Hippocampal formation (tissue), 2 donors: ENCODE measurements at places on chromosomes 7 and 10.

GRCh38 chr7:102322202-102322715 is 34.0 kb downstream of the SPDYE6 start:
- no peak for DNase-seq

GRCh38 chr7:47953822-47954221 is 5.6 kb upstream of the PKD1L1 start:
- DNase-seq = no peak

- DNase-seq = no peak
Measured at GRCh38 chr10:36676321-36676720, 449.1 kb upstream of the ANKRD30A start.

- no peak for DNase-seq
Measured at GRCh38 chr7:26681819-26682418, 182.5 kb downstream of the SKAP2 start.

GRCh38 chr10:44233561-44234482 is 151.1 kb downstream of the CXCL12 start:
- DNase-seq = no peak

GRCh38 chr10:127909716-127910463 is 3.0 kb downstream of the PTPRE start:
- DNase-seq = no peak

DNA sequence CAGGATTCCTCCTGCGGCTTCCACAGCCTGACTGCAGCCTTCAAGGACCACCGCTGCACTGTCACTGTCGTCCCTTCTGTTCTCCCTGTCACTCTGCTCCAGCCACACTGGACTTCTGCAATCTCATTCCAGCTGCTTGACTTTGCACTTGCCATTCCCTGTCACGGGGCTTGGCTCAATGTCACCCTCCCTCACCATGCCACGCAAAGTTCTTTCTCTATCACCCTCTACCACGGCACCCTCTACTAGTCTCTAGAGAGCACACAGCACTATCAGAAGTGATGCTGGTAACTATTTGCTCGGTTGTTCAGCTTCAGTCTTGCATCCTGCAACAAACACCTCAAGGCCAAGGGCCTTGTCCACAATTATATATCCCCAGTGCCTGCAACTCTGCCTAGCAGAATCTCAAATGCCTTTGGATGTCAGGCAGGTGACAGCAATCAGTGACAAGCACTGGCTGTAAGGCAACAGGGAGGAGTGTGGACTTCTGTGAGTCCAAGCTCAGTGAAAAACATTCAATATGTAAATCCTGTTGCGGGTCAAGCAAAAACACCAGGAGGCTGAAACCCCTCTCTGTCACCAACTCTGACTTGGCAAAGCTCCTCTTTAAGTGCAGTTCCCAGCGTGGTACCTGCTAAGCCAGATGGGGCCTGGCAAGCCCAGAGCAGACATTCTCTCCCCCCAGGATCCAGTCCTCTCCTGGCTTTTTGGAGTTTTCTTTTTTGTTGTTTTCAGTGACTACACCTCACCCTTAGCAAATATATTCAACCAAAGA is 259.9 kb downstream of the FGFR2 start:
- no peak for DNase-seq

DNA sequence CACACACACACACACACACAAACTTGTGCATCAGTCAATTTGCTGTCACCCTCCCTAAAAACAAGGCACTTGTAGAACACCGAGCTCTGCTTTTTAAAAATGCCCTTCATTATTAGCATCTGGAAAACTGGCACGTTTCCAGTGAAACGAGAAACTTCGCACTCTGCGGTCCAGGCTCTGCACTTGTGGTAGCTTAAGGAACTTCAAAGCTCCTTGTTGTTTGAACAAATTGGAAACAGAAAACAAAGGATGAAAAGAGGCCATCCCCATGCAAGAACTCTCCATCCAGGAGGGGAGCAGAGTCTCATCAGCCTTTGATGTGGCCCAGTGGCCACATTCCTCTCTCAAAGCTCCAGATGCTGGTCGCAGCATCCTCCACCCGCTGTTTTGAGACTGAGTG is 105.1 kb downstream of the C10orf90 start:
- DNase-seq = no peak

GRCh38 chr7:129401967-129402860 is 32.0 kb upstream of the STRIP2 start:
- DNase-seq = no peak

DNA sequence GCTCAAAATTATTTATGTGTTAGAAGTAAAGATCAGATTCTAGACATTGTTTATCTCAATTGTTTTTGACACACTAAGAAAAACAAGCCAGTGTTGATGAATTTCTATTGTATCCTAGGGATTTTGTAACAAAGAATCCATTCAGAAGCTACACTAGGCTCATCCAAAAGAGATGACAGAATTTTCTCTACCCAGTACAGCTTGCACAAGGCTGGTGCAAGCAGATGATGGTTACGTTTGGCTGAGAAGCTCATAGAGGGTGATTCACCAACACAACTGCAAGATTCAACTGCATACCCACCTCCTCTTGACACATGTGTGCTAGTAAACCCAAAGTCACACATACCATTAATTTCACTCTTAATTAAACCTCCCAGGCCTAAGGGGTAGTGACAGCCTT is 20.8 kb downstream of the GRM3 start:
- DNase-seq = peak; percentile 62

- DNase-seq = no peak
Measured at GRCh38 chr7:137544453-137545058, 201.0 kb upstream of the PTN start.

GRCh38 chr7:49866076-49866735 is 92.8 kb downstream of the VWC2 start:
- no peak for DNase-seq

GRCh38 chr10:48811917-48812316 is 127.2 kb downstream of the WDFY4 start:
- DNase-seq = no peak

DNA sequence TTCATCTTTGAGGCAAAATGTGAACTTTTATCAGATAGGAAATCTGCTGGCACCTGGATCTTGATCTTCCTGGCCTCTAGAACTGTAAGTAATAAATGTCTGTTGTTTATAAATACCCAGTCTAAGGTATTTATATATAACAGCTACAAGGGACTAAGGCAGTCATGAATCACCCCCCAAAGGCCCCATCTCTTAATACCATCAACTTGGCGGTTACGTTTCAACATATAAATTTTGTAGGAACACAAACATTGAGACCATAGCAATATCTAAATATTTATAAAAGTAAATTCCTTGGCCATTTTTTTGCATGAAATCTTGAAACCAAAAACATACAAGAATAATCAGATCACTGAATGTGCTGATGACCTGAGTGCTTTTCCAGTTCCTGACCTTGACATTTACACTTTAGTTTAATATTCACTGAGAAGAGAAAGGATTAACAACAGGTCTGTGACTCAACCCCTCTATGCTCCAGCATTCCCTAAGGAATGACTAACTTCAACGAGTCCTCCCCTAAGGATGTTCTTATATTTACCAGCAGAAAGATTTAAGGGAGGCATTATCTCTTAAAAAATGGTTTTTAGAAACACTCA is 1438.5 kb upstream of the CELF2 start:
- DNase-seq = no peak

GRCh38 chr10:11025978-11026377 is 8.3 kb downstream of the CELF2 start:
- no peak for DNase-seq

DNA sequence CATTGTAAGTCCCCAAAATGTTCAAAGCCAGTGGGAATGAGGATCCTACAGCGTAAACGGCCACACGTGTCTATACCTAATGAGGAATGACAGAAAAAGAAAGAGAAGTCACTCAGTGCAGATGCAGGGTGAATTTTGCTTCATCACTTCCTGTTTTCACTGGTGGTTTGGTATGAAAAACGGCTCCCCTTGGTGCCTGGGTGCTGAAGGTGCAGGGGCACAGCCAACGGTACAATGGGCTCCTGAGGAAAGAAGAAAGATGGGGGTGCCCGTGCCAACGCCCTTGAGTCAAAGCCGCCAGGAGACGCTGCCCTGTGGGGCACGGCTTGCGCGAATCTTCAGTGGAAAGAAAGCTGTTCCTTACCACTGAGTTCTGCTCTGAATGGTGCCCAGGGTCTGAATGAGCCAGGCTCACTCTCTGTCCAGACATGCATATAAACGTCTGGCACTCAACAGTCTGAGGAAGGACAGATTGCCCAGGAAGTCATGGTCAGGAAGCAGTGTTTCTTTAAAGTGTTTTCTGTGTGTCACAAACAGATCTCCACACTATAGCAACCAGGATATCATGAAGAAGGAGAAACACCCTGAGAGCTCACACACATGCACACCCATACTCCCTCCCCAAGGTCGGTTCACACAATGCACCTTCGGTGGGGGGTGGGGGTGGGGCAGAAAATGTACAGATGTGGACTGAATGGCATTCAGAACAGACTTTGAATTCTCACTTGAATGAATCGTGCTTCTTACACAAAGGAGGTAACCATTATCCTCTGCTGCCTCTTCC is 105.8 kb downstream of the ELMO1 start:
- no peak for DNase-seq

- no peak for DNase-seq
Measured at GRCh38 chr7:101465131-101465530, 102.5 kb downstream of the COL26A1 start.

DNA sequence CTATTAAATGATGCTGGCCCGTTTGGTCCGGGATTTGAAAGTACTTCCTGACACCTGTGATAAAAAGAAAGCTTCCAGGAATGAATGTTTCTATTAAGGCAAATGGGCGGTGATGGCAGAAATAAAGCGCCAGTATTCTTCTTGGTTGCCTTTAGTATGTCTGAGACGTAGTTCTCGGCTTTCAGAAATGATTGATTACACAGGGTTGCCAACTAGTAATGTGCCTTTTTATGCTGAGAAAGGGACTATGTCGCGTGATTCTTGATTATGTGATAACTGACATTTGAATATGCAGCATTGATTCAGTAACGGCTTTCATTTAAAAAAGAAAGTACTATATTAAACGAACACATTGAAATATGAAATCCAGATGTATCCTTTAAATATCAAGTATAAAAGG is 13.9 kb downstream of the ZRANB1 start:
- no peak for DNase-seq

DNA sequence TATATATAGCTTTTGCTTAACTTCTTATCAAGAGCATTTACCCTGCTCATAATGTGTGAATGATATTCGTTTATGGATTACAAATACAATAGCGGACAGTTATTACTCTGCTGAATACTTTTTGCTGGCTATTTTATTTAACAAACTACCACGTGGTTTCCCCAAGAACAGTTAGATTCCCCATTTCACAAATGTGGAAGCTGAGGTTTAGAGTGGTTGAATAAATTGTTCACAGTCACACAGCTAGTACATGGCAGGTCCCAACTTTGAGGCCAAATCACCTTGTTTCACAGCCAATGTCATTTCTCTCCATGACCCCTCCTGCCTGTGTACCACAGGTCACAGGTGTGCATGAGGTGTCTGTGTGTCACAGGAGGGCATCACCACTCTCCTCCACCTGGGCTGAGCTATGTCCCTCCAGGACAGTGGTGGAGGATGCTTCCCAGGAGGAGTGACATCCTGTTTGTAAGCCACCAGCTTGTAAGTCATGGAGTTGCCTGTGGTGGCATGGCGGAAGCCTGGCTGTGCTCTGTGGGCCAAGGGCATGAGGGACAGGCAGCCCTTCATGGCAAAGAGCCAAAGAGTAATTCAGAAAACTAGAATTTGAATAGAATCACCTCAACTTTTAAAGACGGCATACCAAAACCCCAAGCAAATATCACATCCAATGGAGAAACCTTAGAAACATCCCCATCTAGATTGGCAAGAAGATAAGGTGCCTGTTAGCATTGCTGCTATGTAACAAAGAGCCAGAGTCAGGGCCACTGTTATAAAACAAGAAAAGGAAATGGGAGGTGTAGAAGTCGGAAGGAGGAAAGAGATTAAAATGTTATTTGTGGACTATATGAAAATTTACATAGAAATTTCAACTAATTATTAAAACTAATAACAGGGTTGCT is 51.9 kb downstream of the AOC1 start:
- no peak for DNase-seq

DNA sequence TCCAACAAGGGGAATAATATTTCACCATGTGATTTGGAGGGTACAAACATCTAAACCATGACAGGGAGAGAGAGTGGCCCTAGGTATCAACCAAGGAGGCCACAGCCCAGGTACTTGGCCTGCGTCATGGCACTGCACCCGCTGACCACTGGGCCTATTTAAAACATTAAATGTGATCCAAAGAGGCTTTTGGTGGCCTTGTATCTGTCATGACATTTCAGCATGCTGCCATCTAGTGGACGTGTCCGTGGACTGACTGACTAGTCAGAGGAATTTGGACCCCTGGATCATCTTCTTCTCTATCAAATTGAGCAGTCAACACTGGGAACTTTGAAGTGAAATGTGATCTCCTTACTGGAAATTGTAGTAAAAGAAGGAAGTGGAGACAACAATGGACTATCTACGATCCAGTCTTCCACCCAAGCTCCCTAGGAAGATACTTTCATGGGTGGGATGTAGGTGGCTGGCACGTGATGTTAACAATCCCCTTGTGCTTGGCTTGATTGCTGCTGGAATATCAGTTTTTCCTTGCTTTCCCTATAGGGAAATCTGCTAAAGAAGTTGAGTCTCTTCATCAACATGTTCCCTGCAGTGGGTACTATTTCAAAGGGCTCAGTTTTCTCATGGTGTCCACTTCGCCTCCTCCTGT is 24.6 kb upstream of the ITGA8 start:
- DNase-seq = no peak

DNA sequence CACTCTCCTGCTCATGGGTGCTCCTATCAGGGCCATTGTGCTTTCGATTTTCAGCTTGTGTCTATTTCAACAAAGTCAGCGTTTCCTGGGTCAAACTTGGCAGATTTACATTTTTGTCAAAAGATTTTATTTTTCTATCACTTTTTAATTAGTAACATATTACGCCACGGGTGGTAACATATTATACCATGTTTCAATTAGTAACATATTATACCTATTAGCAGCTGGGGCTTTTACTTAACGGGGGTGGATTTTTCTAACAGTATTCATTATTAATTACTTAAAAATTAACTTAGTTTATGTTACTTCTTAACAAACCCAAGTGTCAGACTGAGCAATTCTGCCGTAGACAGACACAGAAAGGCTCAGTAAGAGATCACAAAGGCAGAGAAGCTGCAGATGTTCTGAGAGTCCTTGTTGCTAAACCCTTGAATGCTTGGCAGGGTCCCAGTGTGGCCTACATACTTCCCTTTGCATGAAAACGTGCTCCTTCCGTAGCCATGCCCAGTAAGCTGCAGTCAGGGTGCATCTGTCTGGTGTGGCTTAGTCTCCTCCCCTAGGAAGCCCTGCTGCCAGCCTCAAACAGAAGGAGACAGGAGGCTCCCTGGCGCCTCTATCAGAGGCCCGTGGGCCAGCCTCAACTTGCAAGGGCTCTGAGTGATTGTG is 263.1 kb upstream of the CXCL12 start:
- no peak for DNase-seq

DNA sequence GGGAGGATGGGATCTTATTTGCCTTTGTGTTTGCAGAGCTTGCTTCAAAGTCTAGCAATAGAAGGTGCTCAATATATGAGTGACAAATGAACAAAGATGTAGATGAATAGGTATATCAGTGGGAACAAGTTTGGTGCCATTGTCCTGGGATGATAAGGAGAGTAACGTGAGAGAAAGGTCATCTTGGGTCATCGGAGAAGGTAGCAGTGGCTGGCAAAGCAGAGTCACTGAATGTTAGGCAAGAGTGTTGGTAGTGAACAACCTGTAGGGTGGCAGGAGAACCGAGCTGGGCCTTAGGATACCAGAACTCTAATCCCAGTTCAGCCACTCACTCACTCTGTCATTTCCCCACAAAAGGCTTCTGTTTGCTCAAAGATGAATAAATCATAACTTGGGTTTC is 87.2 kb downstream of the CCDC71L start:
- no peak for DNase-seq

- DNase-seq = no peak
Measured at GRCh38 chr10:88472540-88472939, 110.6 kb downstream of the RNLS start.
